ENCODE measurements at places on chromosomes 4 and X.

DNA sequence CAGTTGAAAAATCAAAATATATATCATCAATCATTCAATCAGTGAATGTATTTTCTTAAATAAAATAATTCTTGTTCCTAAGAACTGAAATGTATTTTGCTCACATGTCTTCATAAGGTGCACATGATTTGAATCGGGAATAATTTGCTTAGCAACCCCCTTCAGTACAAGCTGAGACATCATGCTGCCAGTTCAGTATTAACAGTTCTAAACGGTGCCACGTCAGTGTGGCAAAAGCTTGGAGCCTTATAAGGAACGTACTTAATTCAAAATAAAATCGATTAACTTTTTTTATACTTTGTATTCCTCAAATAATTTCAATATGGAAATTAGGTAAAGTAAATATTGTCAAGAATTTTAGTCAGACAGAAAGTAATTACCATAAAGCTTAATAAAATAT, 287.9 kb downstream of the CCSER1 start:
- DNase-seq: no peak

GRCh38 chrX:120575379-120576114, 14.8 kb upstream of the CUL4B start:
- no peak for DNase-seq

DNA sequence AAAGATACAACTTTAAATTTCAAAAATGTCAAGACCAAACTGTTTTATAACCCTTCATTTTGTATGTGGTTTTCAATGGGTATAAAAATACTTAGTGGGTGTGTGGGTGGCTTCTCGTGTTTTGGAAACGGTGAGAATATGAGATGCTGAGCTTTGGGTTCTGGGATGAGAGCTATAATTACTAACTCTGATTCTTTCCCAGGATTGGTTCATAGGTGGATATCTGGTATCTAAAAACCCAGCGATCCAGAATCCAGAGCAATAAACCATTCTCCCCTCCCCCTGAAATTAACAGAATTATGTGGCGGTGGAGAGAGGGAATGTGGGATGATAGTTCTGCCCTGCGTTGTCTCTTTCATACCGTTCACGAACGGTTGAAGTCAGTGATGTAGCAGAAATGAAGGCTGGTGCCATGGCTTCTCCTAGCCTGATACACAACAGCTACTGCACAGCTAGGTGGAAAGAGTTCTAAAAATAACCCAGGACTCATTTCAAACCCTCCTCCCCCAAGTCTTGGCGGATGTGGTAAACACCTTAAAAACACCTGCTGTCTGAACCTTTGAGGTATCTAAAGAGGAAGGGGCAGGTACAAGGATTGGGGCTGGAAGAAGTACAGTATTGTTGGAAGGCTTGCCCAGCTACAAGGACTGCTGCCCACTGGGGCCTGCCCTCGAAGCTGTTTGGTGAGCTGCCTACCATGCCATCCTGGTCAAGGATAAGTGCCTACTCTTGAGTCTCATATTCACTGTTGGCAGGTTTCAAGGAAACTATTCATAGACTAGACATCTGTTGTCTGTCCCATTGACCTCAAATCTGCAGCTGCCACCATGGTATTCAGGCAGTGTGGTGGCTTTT, 44.5 kb downstream of the SEPTIN11 start:
- no peak for DNase-seq

- no peak for DNase-seq
Measured at GRCh38 chr4:77599378-77599777, 6.2 kb upstream of the CXCL13 start.

DNA sequence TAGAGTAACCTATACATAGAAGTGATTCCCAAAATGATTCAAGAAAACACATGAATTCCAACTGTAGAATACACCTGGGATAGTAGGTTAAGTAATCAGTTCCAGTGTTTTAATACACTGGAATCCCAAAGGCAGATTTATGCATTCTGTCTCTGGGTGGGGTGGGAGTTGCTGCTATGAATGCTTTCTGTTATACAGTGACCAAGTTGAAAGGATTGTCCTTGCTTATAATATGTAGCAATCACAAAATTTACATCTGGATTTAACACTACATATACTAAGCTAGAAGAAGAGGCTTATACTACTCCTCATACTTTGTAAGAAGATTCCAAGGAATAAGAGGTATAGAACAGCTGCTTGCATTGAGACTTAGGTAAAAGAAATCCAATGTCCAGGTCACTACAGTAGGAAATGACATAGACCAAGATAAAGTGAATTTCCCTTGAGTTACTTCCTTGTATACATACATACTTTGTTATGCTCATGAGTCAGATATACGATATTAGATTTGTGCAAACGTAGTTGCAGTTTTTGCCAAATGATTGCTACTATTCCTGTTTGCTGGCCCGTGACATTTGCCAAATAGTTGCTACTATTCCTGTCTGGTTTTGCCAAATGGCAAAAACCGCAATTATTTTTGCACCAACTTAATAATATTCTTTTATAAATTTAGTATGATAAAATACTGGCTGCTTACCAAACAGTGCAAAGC, 210.5 kb upstream of the DIAPH2 start:
- no peak for DNase-seq
